Heart left ventricle (tissue), 16 donors: ENCODE measurements at places on chromosomes 3 and 15. TPM values are rescaled to one million over a fixed set of nuclear protein-coding genes. Genes with fewer than 3 reads are reported as not detected.

DNA sequence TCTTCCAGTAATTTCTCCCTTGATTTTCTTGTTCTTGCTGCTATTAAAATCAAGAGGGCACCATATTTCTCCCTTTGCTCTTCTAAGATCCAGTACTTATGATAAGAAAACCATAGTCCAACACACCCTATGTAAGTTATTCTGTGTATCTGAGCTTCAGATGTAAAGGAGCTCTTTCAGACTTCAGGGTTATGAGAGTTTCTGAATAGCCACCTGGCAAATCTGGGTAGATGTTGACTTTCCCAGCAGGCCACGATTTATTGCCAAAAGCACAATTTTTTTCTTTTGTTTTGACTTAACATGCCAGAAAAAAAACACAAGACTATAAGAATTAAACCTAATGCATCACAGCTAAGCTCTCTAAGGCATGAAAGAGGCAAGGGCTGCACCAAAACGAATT, 1045.0 kb downstream of the FHIT start:
- DNase-seq = no peak

DNA sequence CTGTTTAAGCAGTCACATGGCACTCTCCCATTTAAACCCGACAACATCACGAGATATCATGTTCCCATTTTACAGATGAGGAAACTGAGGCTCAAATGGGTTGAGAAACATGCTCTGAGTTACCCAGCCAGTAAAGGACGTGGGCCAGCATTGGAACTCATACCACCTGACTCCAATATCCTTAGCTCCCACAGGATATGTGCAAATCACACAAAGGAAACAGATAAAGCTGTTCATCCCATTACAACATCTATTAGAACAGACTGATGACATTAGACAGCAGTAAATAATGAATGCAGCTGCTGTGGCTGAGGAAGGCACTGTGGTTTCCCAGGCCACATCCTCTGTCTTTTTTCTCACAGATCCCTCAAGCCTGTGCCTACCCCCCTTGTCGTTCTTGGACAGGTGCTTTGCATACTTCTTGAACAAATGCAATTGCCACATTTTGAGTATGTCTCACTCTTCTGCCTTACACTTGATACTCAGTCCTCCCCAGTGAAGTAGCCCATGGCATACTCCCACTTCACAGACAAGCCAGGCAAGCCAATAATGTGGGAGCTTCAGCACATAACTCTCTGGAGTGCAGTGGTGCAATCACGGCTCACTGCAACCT, 17.7 kb downstream of the FRMD4B start:
- DNase-seq = no peak

DNA sequence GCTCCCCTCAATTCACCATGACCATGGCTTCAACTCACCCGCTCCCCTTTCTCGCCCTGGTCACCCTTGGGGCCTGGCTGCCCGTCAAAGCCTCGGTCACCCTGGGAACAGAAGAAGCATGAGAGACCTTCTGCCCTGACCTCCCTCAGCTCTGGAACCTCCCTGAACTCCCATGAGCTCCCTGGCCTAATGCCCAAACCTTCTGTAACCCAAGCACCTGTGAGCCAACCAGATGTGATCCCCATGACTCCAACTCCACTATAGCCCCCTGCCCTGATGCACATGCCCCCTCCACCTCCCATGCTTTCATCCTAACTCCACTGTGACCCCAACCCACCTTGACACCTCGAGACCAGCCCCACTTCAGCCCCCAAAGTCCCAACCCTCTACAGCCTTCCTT, 3.5 kb upstream of the UCN2 start:
- no peak for DNase-seq

GRCh38 chr3:12737833-12738232, 21.2 kb downstream of the TMEM40 start:
- DNase-seq = no peak

DNA sequence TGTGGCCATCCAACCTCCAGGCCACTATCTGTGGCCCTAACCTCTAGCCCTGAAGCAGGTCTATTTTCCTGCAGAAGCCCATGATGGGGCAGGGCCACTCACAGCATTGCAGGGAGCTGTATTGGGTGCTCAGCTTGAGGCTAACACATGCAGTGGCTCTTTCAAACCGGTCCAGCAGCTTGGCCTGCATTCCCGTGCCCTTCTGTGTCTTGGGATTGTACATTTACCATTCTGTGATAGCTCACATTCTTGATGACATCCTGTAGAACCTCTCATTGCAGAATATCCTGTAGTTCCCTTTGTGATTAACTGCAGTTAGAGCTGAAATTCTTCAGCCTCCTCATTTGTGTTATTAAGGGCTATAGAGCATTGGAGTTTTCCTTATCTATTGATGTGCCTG, 60.8 kb upstream of the ANKRD34C start:
- DNase-seq = no peak

DNA sequence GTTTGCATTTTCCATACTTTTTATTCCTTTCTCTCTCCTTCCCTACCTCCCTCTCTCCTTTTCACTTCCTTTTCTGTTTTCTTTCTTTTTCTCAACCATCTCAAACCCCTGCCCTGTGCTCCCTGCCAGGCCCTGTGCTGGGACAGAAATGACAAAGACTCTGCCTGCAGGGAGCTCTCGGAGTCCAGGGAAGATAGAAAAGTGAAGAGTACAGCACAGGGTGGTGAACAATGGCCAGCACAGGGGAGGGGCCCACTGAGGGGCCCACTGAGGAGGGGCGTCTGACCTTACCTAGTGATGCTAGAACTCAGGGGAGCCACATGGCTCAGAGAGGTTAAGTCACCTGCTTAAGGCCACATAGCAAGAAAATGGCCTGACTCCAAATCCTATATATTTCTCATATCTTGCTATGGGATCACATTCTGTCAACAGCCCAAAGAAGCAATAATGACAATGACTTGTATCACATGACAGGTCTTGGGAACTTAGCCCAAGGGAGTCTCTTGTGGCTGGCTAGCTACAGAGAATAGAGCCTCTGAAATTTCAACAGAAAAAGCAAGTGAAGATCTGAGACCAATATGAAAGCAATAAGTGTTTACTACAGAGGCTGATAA, 44.3 kb upstream of the ATP2B2 start:
- DNase-seq = no peak

GRCh38 chr3:186184021-186184420, 75.1 kb upstream of the ETV5 start:
- no peak for DNase-seq

GRCh38 chr15:80384432-80384831, 19.8 kb upstream of the ARNT2 start:
- DNase-seq = no peak

DNA sequence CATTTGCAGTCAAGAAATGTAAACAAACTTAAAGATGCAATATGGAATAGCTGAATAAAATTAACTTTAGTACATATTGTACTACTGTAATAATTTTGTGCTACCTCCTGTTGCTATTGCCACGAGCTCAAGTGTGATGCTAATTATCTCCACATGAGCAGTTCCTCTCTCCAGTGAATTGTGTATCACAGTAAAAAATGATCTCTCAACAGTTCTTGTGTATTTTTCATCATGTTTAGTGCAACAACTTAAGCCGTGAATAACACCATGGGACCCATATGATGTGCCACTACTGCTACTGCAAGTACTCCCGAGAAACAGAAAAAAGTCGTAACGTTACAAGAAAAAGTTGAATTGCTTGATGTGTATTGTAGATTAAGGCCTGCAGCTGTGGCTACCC, 12.4 kb downstream of the RIOX2 start:
- DNase-seq = no peak

DNA sequence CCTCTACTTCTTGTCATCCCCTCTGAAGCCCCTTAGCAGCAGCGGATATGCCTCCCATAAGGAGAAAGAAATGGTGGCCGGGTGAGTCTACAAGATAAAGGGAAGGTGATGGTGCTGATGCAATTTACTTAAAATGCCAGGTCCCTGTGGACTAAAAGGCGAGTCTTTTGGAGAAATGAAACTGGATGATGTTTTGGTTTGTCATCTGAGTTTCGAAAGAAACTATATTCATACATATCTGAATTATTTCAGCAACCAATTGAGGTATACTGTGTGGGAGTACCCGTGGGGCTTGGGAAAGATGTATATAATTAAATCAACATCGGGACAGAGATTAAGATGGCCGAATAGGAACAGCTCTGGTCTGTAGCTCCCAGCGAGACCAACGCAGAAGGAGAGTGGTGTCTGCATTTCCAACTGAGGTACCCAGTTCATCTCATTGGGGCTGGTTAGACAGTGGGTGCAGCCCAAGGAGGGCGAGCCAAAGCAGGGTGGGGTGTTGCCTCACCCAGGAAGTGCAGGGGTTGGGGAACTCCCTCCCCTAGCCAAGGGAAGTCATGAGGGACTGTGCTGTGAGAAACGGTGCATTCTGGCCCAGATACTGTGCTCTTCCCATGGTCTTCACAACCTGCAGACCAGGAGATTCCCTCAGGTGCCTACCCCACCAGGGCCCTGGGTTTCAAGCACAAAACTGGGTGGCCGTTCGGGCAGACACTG, 210.6 kb upstream of the CHRM5 start:
- no peak for DNase-seq

The GPR15 gene
- polyA plus RNA-seq = not detected

The FEZF2 gene
- polyA plus RNA-seq = not detected
